ENCODE measurements at places on chromosomes 2 and 18.

DNA sequence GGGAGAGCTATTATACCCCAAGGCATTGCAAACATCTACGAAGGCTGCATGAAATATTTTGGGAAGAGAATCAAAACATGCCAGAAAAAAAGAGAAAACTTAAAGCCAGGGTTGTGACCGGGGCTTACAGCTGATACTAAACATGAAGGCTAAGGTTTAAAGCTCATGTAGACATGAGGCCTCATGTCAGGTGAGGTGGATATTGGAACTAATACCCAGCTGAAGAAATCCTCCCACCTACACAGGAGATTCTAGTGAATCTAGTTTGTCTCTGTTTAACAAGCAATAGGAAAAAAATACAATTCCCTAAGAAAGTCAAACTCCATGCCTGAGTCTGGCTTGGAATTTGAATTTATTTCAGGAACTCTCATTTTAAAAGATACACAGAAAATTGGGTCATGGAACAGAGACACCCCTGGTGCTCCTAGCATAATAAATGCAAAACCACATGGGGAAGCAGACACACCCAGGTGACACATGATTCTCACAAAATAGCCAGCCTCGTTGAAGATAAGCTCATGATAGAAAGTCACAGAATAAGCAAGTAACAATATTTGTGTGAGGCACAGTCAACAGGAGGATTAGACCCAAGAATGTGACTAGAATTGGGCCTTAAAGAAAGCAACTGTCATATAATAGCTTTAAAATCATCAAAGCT lies 42.2 kb downstream of the UPP2 start:
- no peak for DNase-seq

- no peak for DNase-seq
Measured at GRCh38 chr2:125312342-125312741, 1287.3 kb downstream of the CNTNAP5 start.

DNA sequence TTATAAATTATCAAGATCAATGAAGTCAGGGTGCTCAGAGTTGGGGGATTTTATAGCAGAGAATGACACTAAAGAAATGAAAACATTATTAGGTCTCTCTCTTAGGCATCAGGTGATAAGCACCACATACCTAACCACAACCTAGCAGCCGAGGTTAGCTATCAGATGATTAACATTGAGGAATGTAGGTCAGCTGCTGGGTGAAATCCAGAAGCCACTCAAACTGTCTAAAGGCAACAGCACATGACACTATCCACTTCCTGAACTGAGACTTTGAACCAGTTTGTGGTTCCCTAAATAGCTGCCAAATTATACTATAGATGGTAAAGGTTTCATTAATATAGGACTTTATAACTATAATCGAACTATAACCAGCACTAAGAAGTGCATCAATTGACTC lies 4.7 kb downstream of the EPG5 start:
- no peak for DNase-seq

- no peak for DNase-seq
Measured at GRCh38 chr2:1472350-1472749, 59.1 kb downstream of the TPO start.

- DNase-seq, result no peak
Measured at GRCh38 chr2:188297978-188298377, 6.3 kb downstream of the GULP1 start.

GRCh38 chr2:43950383-43951008 lies 45.3 kb downstream of the LRPPRC start:
- DNase-seq, result no peak

DNA sequence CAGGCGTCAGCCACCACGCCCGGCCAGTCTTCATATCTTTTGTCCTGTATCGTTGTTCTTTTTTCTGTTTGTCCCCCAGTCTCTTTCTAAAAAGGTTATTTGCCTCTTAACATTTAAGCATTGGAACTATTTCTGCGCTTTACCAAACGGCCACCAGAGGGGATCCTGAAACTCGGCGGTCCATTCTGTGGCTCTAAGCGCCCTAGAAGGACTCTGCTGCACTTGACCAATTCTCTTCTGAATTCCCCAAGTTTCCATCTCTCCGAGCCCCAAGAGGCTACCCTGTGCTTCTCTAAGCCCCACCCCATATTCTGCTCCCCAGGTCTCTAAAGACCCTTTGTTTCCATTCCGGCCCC lies 33.1 kb upstream of the REG3G start:
- DNase-seq, result no peak

- DNase-seq, result no peak
Measured at GRCh38 chr2:11514904-11515303, 18.9 kb upstream of the GREB1 start.

DNA sequence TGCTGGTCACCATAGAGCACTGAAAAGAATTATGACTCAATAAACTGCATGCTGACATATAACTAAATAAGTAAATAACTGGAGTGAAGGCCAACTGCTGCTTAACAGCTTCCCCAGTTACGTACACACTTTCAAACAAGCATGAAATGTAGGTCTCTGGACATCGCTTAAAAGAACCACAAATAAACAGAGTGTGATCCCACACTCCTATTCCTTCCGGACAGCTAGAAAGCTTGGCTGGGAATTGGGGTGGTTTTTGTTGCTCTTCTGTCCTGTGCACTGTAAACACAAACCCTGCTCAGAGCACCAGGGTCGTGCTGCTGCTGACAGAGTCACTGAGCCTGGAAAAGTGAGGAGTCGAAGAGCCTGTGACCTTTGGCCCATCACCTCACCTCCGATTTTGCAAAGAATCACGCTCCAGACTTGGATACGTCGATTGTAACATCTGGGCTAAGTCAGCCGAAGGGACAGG lies 162.7 kb upstream of the NT5C1B start:
- no peak for DNase-seq

- no peak for DNase-seq
Measured at GRCh38 chr2:11013196-11013595, 101.5 kb downstream of the KCNF1 start.

- DNase-seq, result no peak
Measured at GRCh38 chr2:75595541-75596395, 35.0 kb upstream of the EVA1A start.

- DNase-seq, result no peak
Measured at GRCh38 chr2:200220251-200220650, 86.2 kb upstream of the SPATS2L start.

GRCh38 chr2:143263066-143263625 lies 133.9 kb downstream of the ARHGAP15 start:
- no peak for DNase-seq

DNA sequence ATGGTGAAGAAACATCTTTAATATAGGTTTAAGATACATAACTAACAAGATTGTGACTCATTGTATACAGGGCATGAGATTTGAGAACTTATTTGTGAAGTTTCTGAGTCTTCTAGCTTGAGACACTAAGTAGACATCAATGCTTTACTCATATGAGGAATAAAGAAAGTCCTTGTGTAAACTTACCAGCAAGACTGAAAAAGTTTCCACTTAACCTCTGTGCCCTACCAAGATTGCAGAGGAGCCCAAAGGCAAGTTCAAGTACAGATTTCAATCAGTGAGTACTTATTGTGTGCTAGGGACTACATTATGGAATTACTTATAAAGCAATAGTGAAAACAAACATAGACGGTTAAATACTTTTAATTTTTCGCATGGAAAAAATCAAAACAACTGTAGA lies 1041.2 kb upstream of the CELF4 start:
- DNase-seq, result no peak

DNA sequence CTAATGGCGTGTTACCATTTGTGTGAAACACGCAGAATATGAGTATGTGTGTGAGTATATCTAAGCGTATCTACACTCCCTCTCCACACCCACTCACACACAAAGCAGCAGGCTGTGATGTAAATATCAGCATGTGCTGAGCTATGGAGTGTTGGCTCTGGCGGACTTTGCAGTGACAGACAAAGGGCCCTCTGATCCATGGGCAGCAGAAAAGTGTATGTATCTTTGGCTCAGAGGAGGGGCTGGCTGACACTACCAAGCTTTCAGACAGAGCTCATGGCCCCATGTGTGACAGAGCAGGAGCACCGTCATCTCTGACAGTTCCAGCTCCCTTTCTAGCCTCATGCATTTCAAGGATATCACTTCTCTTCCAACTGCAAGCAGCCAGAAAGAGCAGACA lies 57.2 kb upstream of the ASB18 start:
- DNase-seq, result no peak

- DNase-seq, result no peak
Measured at GRCh38 chr18:76972241-76972640, 149.9 kb downstream of the ZNF236 start.

- no peak for DNase-seq
Measured at GRCh38 chr2:239266434-239266766, 134.4 kb downstream of the HDAC4 start.

DNA sequence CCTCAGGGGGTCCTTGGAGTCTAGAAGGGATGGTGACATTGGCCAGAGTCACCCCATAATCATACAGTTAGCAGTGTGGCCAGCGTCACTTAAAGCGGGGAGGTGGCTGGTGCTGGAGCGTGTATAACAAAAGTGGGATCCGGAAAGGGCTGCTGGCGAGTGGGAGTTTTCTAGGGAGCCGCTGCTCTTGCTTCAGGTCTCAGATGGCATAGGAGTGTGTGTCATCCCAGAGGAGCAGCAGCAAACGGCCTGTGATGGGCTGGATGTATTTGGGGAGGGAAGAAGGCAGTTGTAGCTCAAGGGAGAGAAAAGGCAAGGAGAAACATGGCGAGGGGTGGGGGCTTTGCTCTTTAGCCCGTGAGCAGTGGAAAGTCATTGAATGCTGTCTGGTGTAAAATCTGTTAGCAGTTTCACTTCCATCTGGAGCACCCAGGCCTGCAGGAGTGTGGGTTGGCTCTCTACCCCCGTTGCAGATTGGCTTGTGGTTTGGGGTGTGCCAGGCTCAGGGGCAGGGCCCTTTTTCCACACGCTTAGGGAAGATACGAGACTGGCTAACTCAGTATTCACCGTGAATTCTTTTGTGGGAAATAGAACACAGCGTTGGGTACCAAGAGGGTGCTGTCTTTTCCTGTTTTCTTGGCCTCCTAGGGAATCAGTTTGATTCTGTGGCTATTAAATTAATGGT lies 120.5 kb downstream of the AGAP1 start:
- DNase-seq, result no peak

DNA sequence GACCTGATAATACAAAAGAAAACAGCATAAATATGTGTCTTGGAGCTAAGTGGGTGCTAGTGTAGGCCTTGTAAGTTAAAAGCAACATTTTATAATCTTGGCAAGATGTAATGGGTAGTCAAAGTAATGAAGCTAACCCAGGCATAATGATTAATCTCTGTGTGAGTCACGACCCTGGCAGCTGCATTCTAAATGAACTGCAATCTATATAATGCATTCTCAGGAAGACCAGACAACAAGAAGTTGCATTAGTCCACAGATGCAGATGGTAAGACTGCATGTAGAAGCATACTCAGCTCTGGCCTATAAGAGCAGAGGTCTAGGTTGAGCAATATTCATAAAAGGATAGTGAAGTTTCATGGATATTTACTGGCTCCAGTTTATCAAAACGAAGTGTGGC lies 85.6 kb upstream of the ETAA1 start:
- DNase-seq, result no peak

DNA sequence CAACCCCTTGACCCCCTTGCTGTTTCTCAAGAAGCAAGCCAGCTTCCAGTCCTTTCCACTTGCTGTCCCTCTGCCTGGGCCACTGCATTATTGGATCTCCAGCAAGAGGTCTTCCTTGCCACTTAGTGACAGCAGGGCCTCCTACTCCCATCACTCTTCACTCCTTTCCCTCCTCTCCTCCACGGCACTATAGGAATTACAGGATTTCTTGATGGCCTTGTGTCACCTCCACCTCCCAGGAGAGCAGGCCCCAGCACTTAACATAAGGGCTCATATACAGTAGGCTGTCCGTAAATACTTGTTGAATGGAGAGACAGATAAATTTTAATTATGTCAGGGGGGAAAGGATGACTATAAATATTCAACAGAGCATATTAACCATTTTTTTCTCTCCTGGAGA lies 129.4 kb downstream of the SP3 start:
- DNase-seq, result no peak

DNA sequence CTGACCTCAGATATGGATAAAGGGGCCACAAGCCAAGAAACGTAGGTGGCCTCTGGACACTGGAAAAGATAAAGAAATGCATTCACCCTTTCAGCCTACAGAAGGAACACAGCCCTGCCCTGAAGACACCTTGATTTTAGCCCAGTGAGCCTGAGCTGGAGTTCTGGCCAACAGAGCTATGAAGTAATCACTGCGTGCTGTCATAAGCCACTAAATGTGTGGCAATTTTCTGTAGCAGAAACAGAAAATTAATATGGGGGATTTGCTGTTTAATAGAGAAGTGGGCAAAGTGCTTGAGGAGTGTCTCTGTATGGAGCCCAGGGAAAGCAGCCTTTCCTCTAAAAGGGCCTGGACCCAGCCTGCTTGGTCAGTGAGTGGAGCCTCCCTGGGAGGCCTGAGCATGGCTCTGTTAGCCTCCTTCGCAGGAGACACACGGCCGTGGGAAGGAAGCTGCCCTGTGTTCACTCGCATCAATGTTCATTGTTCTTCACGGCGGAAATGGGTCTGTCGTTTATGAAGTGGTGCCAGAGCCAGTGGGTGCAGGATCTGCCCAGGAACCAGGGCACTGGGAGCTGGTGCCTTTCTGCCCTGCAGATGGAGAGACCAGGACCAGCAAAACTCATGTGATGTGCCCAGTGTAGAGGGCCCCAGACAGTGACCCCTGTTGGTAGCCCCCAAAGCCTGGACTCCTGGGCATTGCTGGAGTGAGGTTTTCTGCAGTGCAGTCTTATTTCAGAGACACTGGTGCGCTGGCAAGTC lies 268.9 kb downstream of the NDUFA10 start:
- DNase-seq, result no peak

GRCh38 chr2:142395291-142395690 lies 264.5 kb upstream of the LRP1B start:
- DNase-seq, result no peak

GRCh38 chr18:57813245-57813644 lies 10.1 kb upstream of the ATP8B1 start:
- no peak for DNase-seq

- DNase-seq, result no peak
Measured at GRCh38 chr2:12847694-12848575, 131.2 kb downstream of the TRIB2 start.

DNA sequence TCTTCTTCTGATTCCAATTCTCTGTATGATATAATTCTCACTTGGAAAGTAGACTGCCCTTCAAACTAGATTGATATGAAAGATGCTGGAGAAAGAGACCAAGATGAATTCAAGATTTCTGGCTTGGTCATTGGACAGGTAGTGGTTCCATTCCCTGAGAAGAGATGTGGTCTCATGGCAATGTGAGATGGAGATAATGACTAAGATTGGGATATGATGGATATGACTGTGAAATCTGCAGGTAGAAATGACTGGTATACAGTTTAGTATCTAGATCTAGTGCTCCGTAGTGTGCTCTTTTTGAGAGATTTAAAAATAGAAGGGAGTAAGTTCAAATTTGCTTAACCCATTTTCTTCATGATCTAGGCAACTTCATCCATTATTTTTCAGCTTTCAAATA lies 425.4 kb upstream of the TRIB2 start:
- no peak for DNase-seq

- DNase-seq, result no peak
Measured at GRCh38 chr2:120852200-120852815, 116.6 kb downstream of the GLI2 start.

- DNase-seq, result no peak
Measured at GRCh38 chr2:197633109-197633657, 42.2 kb downstream of the RFTN2 start.

GRCh38 chr2:23492337-23492675 lies 107.3 kb downstream of the KLHL29 start:
- DNase-seq, result no peak
